ENCODE measurements at places on chromosomes 7 and 10.

DNA sequence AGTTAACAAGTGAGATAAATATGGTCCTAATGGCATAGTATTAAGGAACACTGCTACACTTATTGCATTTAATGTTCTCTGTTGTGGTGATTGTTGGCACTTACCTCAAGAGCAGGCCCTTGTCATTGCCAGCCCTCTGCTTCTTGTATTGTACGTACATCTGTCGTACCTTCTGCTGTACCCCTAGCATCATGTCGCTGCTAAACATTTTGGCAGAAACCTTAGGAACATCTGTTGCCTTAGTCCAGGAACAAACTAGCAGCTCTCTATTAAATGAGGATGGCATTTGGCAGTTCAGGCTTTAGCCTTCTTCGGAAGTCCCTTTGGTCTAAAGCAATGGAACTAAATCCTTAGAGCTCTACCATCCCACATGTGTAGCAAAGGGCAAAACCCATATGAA is 47.6 kb downstream of the PRKG1 start:
- no peak overlapping the region for H3K4me3 ChIP-seq
- no peaks in the 10 kb centered on the region for H3K27me3 ChIP-seq
- H3K36me3 ChIP-seq, result no peaks in the 10 kb centered on the region
- H3K4me1 ChIP-seq, result no peaks in the 10 kb centered on the region

- DNase-seq, result peak; percentile 43
- no peaks in the 10 kb centered on the region for H3K27me3 ChIP-seq
- H3K4me3 ChIP-seq, result peak overlapping the region; percentile 89
- no peaks in the 10 kb centered on the region for H3K36me3 ChIP-seq
- peak overlapping the region; percentile 64 for H3K27ac ChIP-seq
Observed at GRCh38 chr10:118045837-118046394, 825 bp downstream of the RAB11FIP2 start.

GRCh38 chr10:133226251-133226808 is 3.7 kb upstream of the UTF1 start:
- no peaks in the 10 kb centered on the region for H3K36me3 ChIP-seq
- H3K4me3 ChIP-seq, result no peak overlapping the region
- H3K27me3 ChIP-seq, result peaks cover 2% of the 10 kb centered on the region
- peaks cover 32% of the 10 kb centered on the region for H3K4me1 ChIP-seq
- H3K27ac ChIP-seq, result no peak overlapping the region

DNA sequence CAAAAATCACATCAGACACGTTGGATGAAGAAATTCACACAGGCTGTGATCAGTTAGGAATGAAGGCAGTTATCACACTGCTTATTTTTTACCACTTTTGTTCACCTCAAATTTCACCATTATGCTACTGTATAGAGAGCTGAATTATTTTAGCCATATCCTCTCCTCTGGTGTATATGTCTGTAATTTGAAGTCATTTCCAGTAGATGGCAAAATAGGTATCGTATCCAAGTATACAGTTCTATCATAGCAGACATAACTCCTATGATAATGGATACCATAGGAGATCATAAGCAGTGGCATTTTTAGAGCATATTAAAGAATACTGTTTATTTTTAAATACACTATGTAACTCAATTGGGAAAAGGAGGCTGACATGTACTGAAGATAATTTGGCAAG is 909.7 kb downstream of the DNAJB9 start:
- H3K4me3 ChIP-seq, result no peak overlapping the region
- no peaks in the 10 kb centered on the region for H3K36me3 ChIP-seq
- no peak for DNase-seq
- no peaks in the 10 kb centered on the region for H3K4me1 ChIP-seq

DNA sequence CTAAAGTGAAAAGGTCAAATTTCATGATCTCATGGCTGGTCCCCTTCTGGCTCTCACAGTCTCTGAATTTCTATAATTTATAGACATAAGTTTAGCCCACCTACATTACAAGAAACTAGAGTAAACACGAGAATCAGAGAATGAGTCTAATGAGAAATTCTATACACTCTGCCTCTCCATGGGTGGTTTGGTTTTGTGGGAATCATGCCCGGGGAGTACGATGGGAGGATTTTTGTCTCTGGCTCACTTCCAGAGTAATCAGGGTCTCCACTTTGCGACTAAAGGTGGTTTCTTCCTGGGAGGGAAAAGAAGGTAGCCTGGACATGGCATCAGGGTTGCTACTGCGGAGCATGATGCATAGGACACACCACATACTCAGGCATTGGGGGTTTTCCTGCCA is 69.7 kb downstream of the MRC1 start:
- no peaks in the 10 kb centered on the region for H3K27me3 ChIP-seq
- no peak for DNase-seq
- no peak overlapping the region for H3K27ac ChIP-seq
- H3K4me3 ChIP-seq, result no peak overlapping the region
- no peaks in the 10 kb centered on the region for H3K4me1 ChIP-seq

- no peaks in the 10 kb centered on the region for H3K4me1 ChIP-seq
- no peaks in the 10 kb centered on the region for H3K27me3 ChIP-seq
Observed at GRCh38 chr7:121166916-121167315, 161.9 kb upstream of the WNT16 start.

GRCh38 chr10:101986624-101986971 is 69.4 kb downstream of the ARMH3 start:
- no peaks in the 10 kb centered on the region for H3K27me3 ChIP-seq
- H3K36me3 ChIP-seq, result peaks cover 5% of the 10 kb centered on the region
- H3K4me3 ChIP-seq, result peak overlapping the region; percentile 28
- peaks cover 22% of the 10 kb centered on the region for H3K4me1 ChIP-seq
- peak overlapping the region; percentile 36 for H3K27ac ChIP-seq
- peak; percentile 77 for DNase-seq

DNA sequence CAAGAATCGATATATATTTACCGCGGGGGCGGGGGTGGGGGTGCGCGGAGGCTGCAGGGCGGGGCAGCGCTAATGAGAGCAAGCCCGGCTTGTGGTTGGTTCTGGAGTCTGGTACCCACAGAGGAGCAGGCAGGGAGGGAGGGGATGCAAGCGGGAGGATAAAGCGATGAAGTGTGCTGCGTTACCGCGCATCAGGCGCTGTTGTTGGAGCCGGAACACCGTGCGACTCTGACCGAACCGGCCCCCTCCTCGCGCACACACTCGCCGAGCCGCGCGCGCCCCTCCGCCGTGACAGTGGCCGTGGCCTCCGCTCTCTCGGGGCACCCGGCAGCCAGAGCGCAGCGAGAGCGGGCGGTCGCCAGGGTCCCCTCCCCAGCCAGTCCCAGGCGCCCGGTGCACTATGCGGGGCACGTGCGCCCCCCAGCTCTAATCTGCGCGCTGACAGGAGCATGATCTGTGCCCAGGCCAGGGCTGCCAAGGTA is at the start of gene HECW1:
Gene HECW1 (plus strand): TSS at position 189 of the 482 bp plus-strand sequence. CDS start 131,259 bp downstream, outside the sequence.
- H3K36me3 ChIP-seq, result no peaks in the 10 kb centered on the region
- H3K4me1 ChIP-seq, result no peaks in the 10 kb centered on the region
- no peak for DNase-seq
- H3K4me3 ChIP-seq, result peak within 1 kb of the TSS; percentile 37
- no peak within 1 kb of the TSS for H3K27ac ChIP-seq

DNA sequence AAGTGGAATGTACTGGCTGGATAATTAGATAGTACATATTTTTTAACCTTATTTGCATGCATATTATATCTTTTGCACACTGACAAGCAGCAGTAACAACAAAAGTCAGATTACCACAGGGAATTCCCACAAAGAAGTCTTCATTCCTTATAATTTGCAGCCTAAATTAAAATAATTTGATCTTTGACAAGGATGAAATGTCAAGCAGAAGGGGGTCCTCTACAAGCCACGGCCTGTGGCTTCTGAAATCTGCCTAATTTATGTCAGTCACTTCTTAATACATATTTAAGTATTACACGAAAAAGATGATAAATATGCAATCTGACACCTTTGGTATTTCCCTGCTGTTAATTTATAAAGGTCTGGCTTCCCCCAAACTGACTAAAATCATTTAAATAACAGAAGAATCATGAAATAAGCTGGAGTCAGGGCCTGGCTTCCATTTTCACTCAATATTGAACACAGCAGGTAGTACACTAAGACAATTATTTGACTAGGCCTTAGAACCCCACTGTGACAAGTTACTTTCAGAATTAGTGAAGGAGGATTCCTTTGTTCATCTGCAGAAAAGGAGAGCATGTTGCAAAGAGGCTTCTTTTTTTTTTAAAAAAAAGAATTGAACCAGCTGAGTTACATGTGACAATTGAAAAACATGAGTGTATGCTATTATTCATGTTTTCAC is 351.1 kb upstream of the ETV1 start:
- DNase-seq, result no peak
- H3K4me1 ChIP-seq, result no peaks in the 10 kb centered on the region
- H3K4me3 ChIP-seq, result no peak overlapping the region
- no peaks in the 10 kb centered on the region for H3K27me3 ChIP-seq
- H3K27ac ChIP-seq, result no peak overlapping the region

GRCh38 chr10:86287966-86288579 is 78.5 kb downstream of the GRID1 start:
- H3K36me3 ChIP-seq, result no peaks in the 10 kb centered on the region
- DNase-seq, result no peak
- H3K4me3 ChIP-seq, result no peak overlapping the region

- no peaks in the 10 kb centered on the region for H3K27me3 ChIP-seq
- no peak for DNase-seq
- H3K4me1 ChIP-seq, result no peaks in the 10 kb centered on the region
- no peak overlapping the region for H3K4me3 ChIP-seq
- H3K36me3 ChIP-seq, result no peaks in the 10 kb centered on the region
Observed at GRCh38 chr7:11818281-11818680, 13.7 kb downstream of the THSD7A start.

GRCh38 chr10:99532687-99533495 is at the start of gene NKX2-3:
Gene NKX2-3, plus strand, starts transcription at chr10:99532942. Its CDS starts 190 bp downstream, at chr10:99533132.
- H3K36me3 ChIP-seq, result no peaks in the 10 kb centered on the region
- no peaks in the 10 kb centered on the region for H3K27me3 ChIP-seq
- peak within 1 kb of the TSS; percentile 72 for H3K27ac ChIP-seq
- H3K4me1 ChIP-seq, result peaks cover 74% of the 10 kb centered on the region
- peak within 1 kb of the TSS; percentile 83 for H3K4me3 ChIP-seq

DNA sequence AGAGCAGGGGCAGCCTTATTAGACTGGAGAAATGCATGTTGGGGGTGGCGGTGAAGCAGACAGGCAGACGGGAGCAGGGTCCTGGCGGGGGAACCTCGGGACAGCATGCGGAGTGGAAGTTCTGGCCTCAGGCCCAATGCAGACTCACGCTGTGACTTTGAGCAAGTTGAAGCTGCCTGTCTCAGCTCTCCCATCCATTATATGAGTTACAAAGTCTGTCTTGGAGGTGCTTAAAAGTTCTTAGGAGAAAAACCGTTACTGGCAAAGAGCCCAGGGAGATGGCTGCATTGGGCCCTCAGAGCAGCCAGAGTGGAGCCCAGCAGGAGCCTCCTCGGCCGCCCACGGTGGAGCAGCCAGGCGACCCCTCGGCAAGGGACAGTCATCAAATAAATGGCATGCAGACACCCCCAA is 509.5 kb downstream of the PLXNA4 start:
- H3K4me3 ChIP-seq, result no peak overlapping the region
- DNase-seq, result no peak
- H3K36me3 ChIP-seq, result no peaks in the 10 kb centered on the region

DNA sequence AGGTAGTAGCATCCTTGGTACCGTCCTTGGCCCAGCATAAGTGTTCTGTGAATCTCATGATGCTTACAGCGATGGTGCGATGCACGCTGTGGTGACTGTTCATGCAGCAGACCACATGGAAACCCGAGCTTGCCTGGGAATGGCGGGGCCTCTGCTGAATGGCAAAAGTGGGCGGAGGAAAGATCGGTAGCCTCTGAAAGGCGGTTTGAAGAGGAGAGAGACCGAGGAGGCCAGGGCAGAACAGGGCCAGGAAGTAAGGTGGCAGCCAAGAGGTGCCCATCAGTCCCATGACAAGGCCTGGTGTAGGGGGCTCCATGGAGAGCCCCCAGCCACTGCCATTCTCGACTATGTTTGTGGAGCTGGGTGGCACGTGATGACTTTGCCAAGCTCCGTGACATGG is 33.2 kb upstream of the CNPY1 start:
- no peak for DNase-seq
- H3K4me1 ChIP-seq, result no peaks in the 10 kb centered on the region
- H3K27me3 ChIP-seq, result peaks cover 11% of the 10 kb centered on the region
- no peaks in the 10 kb centered on the region for H3K36me3 ChIP-seq
- no peak overlapping the region for H3K27ac ChIP-seq
- no peak overlapping the region for H3K4me3 ChIP-seq

DNA sequence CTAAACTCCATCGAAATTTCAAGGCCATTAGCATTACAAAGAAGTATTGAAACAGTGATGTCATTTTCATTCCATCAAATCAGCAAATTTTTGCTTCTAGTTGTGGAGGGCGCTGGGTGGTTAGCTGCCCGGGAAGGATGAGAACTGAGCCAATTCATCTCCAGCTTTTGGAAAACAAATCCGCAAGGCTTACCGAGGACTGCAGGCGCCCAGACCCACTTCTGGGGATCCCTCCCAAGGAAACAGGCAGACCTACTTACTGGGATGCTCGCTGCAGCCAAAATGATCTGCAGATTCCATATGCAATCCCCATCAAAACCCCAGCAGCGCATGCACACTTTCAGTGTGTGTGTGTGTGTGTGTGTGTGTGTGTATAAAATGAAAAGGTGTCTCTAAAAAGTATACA is 19.2 kb downstream of the TNRC18 start:
- H3K27ac ChIP-seq, result no peak overlapping the region
- peaks cover 12% of the 10 kb centered on the region for H3K36me3 ChIP-seq
- H3K4me1 ChIP-seq, result peaks cover 4% of the 10 kb centered on the region
- no peaks in the 10 kb centered on the region for H3K27me3 ChIP-seq
- DNase-seq, result no peak
- no peak overlapping the region for H3K4me3 ChIP-seq

- H3K27ac ChIP-seq, result no peak overlapping the region
- H3K4me3 ChIP-seq, result no peak overlapping the region
- no peak for DNase-seq
- no peaks in the 10 kb centered on the region for H3K27me3 ChIP-seq
- peaks cover 2% of the 10 kb centered on the region for H3K4me1 ChIP-seq
Observed at GRCh38 chr10:104109908-104110662, 11.9 kb upstream of the SFR1 start.

DNA sequence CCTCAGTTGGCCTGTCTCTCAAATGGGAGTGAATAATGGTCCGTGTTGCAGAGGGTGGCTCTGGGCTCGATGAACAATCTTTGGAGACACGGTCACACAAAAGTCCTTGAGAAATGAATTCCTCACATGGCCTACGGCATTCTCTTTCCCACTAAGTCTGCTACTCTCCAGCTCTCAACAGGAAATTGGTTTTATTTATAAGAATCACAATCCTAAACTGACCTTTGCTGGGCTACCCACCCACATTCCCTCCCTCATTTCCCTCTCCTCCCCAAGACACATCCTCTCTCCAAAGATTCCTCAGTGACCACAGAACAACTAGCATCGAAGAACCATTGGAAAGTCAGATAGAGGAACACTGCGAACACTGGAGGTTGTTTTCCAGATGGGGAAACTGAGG is 4.7 kb downstream of the AFAP1L2 start:
- peaks cover 35% of the 10 kb centered on the region for H3K4me1 ChIP-seq
- H3K36me3 ChIP-seq, result no peaks in the 10 kb centered on the region
- no peak overlapping the region for H3K27ac ChIP-seq
- H3K27me3 ChIP-seq, result peaks cover 15% of the 10 kb centered on the region

Measured in common myeloid progenitor, CD34-positive (primary cell).